ENCODE measurements at places on chromosomes 6 and 20.

DNA sequence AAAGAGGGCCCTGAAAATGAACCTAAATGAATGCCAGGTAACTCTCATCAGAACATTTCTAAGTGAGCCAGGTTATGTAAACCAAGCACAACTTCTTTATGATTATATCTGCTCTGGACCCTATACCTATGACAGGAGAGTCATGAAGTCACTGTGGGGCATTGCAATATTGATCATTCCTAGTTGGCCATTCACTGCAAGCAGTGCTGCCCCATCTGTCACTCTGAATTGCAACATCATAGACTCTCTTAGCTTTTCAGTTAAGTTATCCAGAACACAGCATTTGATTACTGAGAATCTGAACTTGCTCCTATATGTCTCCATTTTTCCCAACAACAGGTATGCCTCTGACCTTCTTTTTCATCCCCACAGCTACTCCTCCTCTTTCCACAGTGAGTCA lies 3.3 kb downstream of the COL21A1 start:
- no peak for DNase-seq

DNA sequence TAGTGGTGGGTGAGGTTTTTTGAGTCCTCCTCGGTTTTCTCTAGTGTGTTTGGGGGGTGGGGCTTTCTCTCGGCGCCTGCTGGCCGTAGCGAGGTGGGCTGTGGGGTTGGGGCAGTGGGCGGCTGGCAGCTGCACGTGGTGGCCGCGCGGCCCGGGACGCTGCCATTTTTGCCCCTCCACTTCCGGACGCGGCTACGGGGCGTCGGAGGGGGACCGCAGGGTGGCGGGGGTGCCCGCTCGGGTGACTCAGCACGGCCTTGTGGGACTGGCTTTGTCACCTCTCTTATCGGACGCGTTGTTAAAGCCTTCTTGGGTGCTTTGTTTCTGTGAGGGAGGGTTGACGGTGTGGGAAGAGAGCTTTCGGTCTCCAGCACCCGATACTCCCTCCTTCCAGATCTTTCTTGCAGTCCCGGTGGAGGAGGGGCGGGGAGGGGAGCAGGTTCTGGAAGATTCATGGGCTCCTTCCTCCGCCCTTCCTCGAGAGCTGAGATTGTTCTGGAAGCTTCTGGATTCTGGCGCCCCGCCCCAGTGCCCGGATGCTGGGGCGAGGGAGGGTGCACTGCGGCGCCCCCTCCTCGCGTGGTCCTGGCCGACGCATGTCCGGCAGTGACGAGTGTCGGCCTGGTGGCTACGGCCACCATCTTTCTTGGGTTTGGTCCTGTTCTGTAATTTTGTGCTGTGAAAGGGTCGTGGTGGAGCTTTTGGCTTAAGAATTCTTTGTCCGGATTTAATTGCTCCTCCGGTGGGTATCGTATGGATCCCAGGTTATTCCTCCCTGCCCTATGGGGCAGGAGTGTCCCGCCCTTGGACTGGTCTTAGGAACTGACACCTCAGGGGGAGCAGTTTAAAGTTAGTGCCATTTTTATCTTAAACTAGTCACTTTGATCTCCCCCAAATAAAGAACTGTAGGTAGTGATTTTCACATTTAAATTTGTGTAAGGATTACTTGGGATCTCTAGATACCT lies 719 bp downstream of the HSP90AB1 start:
- DNase-seq: peak; percentile 91

GRCh38 chr6:897528-898207 lies 204.7 kb upstream of the EXOC2 start:
- DNase-seq: no peak

GRCh38 chr6:22366214-22366613 lies 69.4 kb upstream of the PRL start:
- DNase-seq: no peak

DNA sequence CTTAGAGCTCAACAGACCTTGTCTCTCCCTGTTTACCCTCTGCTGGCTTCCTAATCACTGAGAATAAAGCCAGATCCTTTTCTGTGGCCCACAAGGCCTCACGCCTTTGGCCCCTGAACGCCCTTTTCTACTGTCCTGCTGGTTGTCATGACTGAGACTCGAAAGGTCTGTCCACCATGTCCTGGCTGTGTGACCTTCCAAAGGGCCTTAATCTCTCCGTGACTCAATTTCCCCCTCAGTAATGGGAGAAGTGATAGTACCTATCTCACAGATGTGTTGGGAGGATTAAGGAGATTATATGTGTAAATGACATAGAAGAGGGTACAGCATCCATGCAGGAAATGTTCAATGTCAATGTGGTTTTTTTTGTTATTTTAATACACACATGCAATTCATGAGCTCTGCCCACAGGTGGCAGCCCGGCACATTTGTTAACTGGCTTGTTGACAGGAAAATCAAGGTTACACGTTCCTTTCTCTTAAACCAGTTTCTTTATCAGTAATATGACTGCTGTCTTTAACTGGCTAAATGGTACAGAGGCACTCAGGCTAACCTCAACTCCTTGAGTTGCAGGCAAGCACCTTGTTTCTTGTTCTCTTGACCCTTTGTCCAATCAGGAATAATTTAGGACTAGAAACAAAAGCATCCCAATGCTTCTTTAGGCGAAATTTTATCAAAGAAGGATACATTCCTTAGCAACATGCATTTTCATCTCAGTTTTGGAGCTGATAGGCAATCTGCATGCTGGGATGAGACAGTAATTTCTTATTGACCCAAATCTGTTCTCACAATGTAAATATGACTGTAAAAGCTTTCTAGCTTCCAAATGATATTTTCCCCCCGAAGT lies 16.6 kb downstream of the SLC22A1 start:
- DNase-seq: peak; percentile 48

- DNase-seq: no peak
Measured at GRCh38 chr20:51089272-51089781, 66.4 kb upstream of the KCNG1 start.

GRCh38 chr6:137894779-137895385 lies 27.8 kb downstream of the TNFAIP3 start:
- no peak for DNase-seq

GRCh38 chr20:15570156-15570555 lies 1003.1 kb downstream of the KIF16B start:
- DNase-seq: no peak

DNA sequence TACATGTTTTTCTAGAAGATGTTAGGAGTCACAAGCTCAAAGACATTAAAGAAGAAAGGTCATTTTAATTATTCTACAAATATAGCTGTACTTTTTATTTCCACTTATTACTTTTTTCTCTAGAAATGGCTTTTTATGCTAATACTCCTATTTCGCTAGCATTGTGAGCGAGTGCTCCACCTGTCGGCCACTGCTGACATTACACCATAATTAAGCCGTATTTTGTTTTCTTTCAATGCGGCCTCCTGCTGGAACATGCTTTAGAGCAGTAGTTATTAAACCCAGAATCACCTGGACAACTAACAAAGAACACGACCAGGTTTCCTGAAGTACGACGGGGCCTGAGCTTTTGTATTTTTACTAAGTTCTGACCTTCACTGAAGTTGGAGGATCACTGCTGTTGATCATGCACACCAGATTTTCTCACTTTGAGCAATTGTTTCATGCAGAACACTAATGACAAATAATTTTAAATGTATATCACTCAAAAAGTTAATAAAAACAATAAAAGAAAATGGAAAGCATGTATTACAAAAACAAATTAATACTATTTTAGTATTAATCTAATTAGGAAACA lies 74.1 kb upstream of the PAK5 start:
- peak; percentile 4 for DNase-seq

DNA sequence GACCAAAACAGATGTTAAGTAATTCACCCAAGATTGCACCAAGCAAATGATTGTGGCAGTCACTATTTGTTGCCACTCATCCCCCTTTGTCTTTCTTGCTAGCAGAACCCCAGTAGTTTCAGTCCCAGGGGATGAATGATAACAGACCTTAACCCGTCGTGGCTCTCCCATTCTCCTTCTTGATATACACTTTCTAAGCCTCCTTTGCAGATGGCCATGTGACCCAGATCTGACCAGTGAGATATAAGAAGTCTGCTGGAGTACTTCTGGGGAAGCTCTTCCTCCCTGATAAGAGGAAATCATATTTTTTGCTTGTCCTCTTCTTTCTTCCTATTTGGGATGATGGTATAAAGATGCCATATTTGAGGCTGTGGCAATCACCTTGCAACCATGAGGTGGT lies 9.6 kb upstream of the SH3BGRL2 start:
- no peak for DNase-seq

GRCh38 chr6:73329201-73329600 lies 24.9 kb downstream of the DPPA5 start:
- DNase-seq: no peak

- no peak for DNase-seq
Measured at GRCh38 chr6:43843669-43844171, 73.7 kb downstream of the VEGFA start.

- no peak for DNase-seq
Measured at GRCh38 chr20:8250539-8251200, 118.6 kb downstream of the PLCB1 start.

DNA sequence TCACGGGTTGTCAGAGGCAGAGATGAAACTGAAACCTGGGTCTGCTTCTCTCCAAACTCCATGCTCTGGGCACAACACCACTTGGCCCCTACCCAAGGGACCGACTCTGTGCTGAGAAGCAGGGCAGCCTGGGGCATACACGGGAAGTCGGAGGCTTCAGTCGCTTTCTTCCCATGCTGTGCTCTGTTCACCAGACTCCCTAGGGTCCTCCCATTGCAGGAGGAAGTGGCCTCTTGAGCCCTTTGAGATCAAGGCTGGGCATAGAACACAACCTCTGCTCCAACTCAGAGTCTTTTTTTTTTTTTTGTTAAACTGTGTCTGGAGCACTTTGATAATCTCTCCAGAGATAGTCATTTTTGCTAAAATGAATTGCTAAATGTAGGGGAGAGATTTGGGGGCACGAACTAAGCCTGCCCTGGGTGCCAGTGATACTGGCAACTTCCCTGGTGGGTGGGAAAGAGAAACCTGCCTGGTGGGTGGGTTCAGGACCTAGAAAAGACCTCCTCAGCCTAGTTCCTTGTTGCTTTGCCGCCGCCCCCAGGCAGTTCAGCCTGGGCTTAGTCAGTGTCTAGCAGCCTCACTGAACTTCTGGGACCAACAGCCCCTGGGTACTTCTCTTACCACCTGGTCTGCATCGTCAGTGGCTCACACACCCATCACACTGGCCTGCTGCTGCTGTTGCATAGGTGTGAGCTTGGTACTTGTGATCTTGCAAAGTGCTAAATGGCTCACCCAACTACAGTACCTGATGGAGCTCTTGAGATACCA lies 62.0 kb downstream of the PPP1R14C start:
- no peak for DNase-seq

- DNase-seq: no peak
Measured at GRCh38 chr6:137019476-137020272, 25.1 kb downstream of the IL20RA start.

DNA sequence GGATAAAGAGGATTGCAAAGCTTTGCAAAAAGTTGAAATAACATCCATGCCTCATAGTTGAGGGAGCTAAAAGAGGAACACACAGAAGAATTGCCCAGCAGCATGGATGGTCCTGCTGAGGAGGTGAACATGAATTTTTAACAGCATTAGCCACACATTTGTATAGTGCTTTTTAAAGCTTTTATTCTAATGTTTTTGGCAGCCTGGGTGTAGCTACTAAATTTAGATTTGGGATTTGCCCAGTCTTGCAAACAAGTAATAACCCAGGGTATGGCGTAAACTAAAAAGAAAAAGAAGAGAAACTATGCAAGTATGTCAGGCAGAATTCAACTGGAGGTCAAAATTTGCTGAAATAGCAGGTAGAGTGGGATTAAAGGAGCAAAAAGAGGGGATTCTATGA lies 75.1 kb upstream of the PTPRK start:
- no peak for DNase-seq

- DNase-seq: no peak
Measured at GRCh38 chr6:43939281-43940070, 169.5 kb downstream of the VEGFA start.

DNA sequence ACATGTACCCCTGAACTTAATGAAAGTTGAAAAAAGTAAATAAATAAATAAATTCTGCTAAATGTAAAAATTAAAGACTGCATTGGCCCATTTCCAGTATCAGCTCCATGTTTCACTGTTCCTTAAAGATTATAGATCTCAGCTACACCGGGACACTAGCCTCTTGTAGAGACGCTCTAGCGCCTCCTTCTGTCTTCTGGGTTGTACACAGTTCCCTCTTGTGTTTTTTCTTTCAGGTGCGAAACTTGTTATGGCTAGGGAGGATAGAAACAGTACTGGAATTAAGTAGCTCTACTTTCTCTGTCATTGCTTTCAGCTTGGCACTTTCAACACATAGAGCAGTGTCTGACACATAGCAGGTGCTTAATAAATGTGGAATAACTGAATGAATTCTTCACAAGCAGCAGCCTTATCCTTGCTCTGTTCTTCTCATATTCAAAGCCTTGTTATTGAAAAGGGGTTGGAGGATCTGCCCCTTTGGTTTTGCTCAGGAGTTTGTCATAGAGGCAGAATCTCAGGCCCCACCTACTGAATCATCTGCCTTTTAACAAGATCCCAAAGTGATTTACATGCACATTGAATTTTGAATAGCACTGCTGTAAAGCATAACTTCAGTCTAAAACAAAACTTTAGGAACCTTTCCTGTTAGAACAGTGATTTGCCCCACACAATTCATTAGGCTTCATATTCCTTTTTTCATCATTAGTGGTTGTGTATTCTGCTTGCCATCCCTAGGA lies 92.3 kb downstream of the FIG4 start:
- DNase-seq: no peak

DNA sequence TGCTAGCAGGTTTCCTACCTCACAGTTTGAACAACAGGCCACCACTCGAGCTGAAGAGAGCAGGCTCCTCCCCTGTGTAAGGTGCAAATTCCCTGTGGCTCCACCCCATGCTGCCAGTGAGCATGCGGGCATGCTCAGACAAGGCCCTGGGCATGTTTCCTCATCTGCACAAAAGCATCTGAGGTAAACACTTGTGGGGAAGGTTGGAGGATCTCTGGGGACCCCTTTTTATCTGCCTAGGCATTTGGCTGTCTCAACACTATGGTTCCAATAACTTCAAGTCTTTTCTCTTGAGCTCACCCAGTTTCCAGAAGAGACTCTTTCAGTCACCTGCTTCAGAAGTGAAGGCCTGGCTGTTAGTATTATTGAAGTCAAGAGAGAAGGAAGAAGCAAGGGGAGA lies 9.4 kb downstream of the C6orf58 start:
- DNase-seq: no peak

- no peak for DNase-seq
Measured at GRCh38 chr6:35283361-35283760, 14.3 kb upstream of the DEF6 start.

- DNase-seq: no peak
Measured at GRCh38 chr20:36881888-36882287, 6.0 kb downstream of the TLDC2 start.

GRCh38 chr6:135566311-135567068 lies 69.0 kb upstream of the AHI1 start:
- no peak for DNase-seq

DNA sequence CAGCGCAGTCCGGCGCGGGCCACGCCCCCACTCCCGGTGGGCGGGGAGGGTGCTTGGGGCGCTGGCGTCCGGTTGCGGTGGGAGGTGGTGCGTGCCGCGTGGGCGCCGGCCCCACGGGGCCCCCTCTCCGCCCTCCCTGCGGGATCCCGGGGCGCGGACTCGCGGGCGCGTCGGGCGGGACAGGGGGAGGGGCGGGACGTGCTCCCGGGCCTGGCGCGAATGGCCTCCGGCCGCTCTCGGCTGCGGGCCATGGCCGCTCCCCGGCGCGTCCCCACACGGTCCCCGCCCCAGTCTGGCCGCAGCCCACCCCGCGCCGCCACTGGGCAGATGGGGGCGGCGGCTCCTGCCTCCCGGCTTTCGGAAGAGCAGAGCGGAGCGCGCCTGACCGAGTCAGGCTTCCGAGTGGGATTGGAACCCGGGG lies 771 bp upstream of the PPP1R3G start:
- DNase-seq: no peak

- DNase-seq: peak; percentile 26
Measured at GRCh38 chr6:3748208-3749066, 3.1 kb downstream of the PXDC1 start.

Measured in activated CD4-positive, alpha-beta T cell treated with anti-CD3 and anti-CD28 coated beads, Interleukin-2, amount 50 U/mL, for 4 hours (primary cell).